ENCODE measurements at places on chromosomes 11 and 22.

- H3K27ac ChIP-seq: no peak overlapping the region
- no peak for DNase-seq
- H3K4me1 ChIP-seq: no peaks in the 10 kb centered on the region
- no peak overlapping the region for H3K4me3 ChIP-seq
- H3K27me3 ChIP-seq: no peaks in the 10 kb centered on the region
Observed at GRCh38 chr22:30575859-30576258, 1.4 kb upstream of the GAL3ST1 start.

DNA sequence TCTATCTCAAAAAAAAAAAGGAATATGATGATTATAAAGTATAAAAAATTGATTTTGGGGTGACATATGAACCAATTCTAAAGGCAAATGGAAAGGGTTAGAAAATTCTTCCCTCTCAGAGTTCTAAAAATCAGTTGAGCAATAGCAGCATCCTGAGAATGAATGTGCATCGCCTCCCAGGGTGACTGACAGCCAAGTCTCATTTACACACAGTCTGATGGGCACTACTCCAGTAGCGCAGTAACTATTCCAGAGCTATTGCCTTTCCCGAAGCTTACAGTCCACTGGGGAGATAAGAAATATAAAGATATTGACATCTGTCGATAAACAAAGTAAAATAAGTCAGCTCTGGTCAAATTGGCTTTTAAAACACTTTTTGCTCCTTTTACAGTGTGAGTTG, 32.3 kb upstream of the SORL1 start:
- H3K36me3 ChIP-seq: no peaks in the 10 kb centered on the region
- DNase-seq: no peak
- H3K4me1 ChIP-seq: peaks cover 32% of the 10 kb centered on the region

DNA sequence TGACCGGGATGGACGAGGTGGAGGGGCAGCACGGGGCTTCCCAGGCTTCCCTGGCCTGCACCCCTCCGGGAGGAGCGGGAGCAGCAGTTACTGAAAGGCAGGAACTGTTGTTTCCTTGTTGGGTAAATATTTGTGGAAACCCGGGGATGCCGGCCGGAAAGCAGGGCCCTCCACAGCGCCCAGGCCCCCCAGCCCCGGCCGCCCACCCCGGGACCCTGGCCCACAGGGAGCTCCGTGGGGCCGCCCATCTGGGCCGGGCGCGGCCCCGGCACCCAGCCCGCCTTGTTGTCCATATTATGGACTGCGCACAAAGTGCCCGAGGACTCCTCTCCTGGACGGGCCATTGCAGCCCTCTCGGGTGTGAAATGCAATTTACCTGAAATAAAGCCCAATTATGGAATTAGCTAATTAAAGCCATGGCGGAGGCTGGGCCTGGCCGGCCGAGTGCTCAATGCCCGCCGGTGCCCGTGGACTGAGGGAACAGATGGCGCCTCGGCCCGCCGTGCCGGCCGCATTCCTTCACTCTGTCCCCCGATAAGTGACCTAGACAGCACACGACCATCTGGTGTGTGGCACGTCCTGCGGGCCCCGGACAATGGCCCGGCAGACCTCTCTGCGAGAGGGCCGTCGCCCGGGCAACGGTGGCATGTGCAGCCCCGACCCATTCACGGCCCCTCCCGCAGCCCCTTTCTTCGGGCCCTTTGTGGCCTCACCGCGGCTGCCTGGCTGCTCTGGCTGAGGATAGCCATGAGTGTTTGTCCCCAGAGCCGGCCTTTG, 35.4 kb downstream of the CDKN1C start:
- no peaks in the 10 kb centered on the region for H3K27me3 ChIP-seq
- H3K27ac ChIP-seq: no peak overlapping the region
- H3K4me1 ChIP-seq: no peaks in the 10 kb centered on the region
- no peak for DNase-seq

GRCh38 chr11:62269654-62270278, at the start of gene SCGB2A2:
SCGB2A2 (plus strand) TSS chr11:62270158; CDS start chr11:62270217, 59 bp downstream.
- H3K4me3 ChIP-seq: no peak within 1 kb of the TSS
- DNase-seq: no peak
- H3K4me1 ChIP-seq: no peaks in the 10 kb centered on the region
- H3K36me3 ChIP-seq: no peaks in the 10 kb centered on the region
- H3K27me3 ChIP-seq: peaks cover 35% of the 10 kb centered on the region
- no peak within 1 kb of the TSS for H3K27ac ChIP-seq

DNA sequence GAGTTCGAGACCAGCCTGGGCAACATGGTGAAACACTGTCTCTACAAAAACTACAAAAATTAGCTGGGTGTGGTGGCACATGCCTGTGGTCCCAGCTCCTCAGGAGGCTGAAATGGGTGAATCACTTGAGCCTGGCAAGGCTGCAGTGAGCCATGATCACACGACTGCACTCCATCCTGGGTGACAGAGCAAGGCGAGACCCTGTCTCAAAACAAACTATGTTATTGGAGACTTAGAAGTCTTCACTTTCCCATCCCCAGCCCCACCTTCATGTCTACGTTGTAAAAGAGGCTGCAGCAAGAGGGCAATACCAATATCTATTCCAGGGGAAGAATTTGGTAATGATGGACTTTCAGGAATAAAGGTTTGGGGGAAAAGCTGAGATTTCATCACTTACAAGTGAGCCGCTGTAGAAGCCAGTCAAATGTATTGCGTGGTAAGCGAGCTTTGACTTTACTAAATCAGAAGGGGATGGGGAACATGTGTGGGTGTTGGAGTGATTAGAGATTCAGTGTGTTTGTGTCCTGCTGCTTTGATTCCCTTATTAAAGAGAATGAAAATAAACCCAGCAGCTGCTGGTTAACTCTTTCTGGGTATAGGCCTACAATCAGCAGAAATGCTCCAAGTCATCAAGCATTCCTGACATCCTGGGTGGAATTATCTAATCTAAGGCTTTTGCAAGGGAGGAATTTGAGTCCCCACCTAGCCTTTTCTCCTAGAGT, 53.7 kb downstream of the UBASH3B start:
- no peak overlapping the region for H3K27ac ChIP-seq
- no peak overlapping the region for H3K4me3 ChIP-seq
- H3K27me3 ChIP-seq: no peaks in the 10 kb centered on the region
- no peak for DNase-seq
- H3K36me3 ChIP-seq: no peaks in the 10 kb centered on the region

Data from effector memory CD8-positive, alpha-beta T cell (primary cell).